Large intestine (tissue), 12 donors: ENCODE measurements at places on chromosomes 5 and 9. TPM values are rescaled to one million over a fixed set of nuclear protein-coding genes. Genes with fewer than 3 reads are reported as not detected.

DNA sequence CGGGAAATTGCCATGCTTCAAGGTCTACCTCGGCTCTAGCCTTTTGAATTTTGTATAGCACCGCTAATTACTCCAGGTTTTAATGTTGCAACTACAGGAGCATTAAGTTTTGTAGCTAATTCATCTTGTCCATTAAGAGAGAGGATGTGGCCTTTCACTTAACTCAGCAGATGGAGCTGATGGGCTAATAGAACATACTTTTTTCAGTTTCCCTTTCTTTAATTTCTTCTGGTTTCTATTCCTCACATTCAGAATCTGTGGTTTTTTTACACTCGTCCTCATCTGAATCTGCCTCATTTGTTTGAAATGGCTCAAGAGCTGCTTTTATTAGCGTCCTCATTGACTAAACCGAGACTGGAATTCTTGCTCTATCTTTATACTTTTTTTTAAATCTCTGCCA is 2085.7 kb upstream of the C9orf72 start:
- no peak for DNase-seq

Gene PIP5K1B
- 57.9 TPM for polyA plus RNA-seq

GRCh38 chr9:136087741-136088480 is 7.2 kb downstream of the NACC2 start:
- no peak for DNase-seq

Gene BAAT
- 0.60 TPM for polyA plus RNA-seq

Gene PLPP7
- 1.1 TPM for polyA plus RNA-seq

DNA sequence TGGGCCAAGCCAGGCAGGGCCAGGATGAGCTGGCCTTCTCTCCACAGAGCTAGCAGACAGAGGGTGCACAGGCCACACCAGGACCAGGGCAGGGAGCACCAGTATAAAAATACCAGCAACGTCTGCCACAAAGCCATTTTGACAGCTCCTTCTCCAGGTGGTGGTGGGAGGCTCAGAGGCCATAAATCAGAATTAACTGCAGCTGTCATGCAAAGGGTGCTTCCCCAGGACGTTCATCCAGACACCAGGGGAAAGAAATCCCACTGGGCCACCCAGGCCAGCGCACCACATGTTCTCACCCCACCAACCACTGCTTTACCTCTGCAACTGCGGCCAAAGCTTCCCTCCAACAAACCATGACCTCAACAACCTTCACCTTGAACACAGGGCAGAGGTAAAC is 403.7 kb upstream of the TRPC7 start:
- DNase-seq = no peak

Gene CCNO
- polyA plus RNA-seq = not detected

Gene PCDHGA7
- 0.69 TPM for polyA plus RNA-seq

GRCh38 chr9:37329576-37329975 is 92.9 kb upstream of the GRHPR start:
- no peak for DNase-seq

Gene TMC1
- polyA plus RNA-seq = 0.16 TPM

DNA sequence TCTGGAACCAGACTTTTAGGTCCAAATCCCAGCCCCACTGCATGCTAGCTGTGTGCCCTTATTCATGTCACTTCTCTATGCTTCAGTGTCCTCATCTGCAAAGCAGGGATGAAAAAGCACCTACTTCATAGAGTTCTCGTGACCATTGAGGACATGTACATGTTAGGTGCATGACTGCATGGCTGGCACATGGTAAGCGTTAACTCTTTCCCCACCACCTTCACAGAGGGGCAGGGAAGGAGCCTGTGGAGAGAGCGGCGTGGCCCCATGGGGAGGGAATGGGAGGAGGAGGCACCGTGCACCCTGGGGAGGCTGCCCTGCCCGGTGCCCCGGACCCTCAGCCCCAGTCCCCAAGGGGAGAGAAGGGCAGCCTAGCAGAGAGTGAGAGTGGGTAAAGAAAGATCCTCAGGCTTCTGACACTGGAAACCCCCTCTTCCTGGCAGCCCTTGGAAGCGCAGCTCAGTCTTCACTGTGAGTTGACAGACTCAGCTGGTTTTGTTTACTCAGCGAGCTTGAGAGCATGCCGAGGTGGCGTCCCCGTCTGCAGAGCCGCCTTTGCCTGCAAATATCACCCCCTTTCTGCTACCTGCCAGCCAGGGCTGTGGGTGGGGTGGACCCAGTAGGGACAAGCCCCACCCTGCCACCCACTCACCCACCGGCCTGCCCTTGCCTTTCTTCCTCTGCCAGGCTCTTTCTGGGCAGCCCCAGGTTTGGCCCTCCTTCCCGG is 10.6 kb upstream of the ANGPTL2 start:
- DNase-seq = no peak
